Mesothelial cell of epicardium (in vitro differentiated cells): ENCODE measurements at places on chromosomes 13 and 19. TPM values are rescaled to one million over a fixed set of nuclear protein-coding genes. Genes with fewer than 3 reads are reported as not detected.

Gene CLN5
- total RNA-seq, result 22.6 to 26.6 TPM (median 23.8 TPM) in 3 replicates

DNA sequence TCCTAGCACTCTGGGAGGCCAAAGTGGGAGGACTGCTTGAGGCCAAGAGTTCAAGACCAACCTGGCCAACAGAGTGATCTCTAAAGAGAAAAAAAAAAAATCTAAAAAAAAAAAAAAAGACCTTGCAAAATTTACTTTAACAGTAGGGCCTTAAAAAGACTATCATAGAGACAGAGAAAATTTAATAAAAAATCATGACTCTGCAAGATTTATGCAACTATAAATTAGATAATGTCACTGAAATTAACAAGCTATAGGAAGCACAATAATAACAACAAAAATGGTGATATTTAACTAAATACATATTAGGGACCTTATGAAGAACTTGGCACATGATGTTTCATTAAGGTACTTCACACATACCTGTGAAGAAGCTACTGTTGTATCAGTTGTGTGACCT is 11.2 kb downstream of the ZNF45 start:
- DNase-seq, result no peak

DNA sequence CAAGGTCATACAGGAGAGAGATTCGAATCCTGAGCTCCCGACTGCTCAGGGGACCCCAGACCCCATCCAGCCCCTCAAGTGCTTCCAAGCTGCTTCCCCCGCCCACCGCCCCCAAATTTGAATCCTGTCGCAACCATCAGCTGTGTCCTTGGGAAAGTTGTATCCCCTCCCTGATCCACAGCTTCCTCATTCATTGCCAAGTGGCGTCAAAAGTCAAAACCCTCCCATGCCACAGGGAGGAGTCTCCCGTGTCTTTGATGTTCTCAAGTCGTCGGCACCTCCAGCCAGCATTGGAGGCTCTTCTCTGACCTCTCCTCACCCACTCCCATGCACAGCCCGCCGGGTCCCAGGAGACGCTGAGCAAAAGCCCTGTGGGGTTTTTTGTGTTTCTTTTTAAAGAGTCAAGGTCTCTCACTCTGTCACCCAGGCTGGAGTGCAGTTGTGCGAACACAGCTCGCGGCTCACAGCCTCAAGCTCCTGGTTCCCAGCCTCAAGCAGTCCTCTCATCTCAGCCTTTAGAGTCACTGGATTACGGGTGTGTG is 2.8 kb upstream of the IFI30 start:
- no peak for DNase-seq

DNA sequence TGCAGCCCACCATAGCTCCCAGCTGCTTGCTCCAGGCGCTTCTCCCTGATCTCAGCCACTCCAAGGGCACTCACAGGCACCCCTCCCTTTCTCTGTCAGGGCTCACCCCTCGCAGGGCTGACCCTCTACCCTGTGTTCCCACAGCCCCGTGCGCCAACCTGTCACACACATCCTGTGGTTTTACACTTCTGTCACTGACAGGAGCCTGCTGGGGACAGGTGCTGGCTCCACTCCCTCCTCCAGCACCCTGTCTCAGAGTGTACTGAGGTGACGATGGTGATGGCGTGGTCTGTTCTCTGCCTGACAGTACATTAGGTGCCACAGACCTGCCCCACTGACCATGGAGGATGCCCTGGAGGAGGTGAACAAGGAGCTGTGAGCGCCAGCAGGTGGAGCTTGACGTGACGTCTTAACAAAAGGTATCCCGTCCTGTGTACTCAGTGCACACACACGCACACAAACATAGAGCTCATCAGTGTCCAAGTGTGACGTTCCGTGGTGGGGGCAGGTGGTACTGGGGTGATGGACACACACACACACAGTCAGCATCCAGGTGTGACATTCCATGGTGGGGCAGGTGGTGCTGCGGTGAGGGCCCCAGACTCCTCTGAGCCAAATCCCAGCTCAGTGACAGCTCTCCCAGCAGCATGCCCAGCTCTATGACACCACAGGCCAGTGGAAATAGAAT is 20.9 kb downstream of the C19orf44 start:
- no peak for DNase-seq
